ENCODE measurements at places on chromosomes 1 and 21. TPM values are rescaled to one million over a fixed set of nuclear protein-coding genes. Genes with fewer than 3 reads are reported as not detected.

DNA sequence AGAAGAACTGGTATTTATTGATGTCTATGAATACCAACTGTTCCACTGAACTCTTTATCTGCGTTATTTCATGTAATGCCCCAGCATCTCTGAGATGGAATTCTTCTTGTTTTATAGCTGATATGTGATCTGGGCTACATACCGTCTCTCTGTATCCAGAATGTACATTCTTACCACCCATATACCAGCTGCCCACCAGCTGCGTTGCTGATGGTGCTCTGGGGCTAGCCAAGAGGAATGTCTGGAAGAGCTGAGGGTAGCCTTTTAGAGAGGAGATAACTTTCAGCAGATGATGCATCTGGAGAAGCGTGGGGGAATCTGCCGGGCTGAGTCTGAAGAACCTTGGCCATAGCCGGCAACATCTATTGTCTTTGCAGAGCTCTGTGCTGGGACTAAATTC, 137.5 kb downstream of the RYR2 start:
- H3K4me3 ChIP-seq, result no peak overlapping the region
- no peaks in the 10 kb centered on the region for H3K36me3 ChIP-seq
- H3K4me1 ChIP-seq, result peaks cover 12% of the 10 kb centered on the region
- H3K27me3 ChIP-seq, result no peaks in the 10 kb centered on the region
- H3K27ac ChIP-seq, result no peak overlapping the region

DNA sequence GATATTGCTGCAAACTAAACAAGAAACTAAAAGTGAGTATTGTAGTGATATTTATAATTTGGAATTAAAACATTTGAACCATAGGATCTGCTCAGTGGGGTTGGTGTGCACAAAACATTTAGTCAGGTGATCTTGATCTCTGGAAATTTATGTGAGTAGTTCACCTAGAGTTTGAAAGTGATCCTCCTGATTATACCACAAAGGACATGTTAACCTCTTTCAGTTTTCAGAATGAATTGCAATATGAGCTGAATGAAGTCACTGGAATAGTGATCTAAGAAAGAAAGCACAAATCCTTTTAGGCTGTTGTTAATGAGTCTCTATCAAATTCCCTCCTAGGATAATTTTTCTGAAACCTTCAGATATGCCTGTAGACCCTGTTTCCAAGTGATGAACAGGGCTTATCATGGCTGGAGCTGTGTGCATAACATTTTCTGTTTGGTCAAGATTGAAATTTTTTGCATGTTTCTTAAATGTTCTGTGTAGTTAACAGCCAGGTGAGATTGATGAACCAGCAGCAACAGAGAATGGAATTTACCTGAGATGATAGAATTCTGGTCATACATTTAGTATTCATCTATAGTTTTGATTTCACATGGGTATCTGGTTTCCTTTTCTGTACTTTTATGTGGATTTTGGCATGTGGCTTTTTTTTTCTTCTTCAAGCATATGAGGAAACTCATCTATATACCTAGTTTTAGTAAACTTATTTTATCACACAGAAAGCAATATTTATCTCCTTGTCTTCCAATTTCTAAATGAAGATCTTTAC, 25.5 kb downstream of the CDC14A start:
- no peaks in the 10 kb centered on the region for H3K27me3 ChIP-seq
- no peak for DNase-seq
- no peaks in the 10 kb centered on the region for H3K4me1 ChIP-seq

KAZN gene
- 18.8 TPM for total RNA-seq

GRCh38 chr1:218480137-218480536, 135.0 kb downstream of the TGFB2 start:
- no peak overlapping the region for H3K27ac ChIP-seq
- no peaks in the 10 kb centered on the region for H3K4me1 ChIP-seq
- H3K4me3 ChIP-seq, result no peak overlapping the region
- peak; percentile 79 for DNase-seq

OR2T2 gene
- not detected for total RNA-seq

DNA sequence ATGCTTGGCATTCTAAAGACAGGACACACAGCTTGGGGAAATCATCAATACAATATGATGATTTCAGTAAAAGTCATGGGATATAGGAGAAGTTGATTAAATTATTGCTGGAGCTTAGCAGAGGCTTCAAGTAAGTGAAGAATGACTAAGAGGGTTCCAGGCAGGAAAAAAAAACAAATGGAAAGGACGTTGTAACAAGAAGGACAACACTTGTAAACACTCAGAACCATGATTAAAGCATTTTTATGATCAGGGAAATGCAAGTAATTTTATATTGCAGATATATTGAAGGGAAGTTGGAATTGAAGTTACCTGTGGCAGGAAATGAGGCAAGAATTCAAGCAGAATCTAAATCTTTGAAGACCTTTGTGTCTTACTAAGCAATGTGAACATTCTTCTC, 602.7 kb upstream of the NEGR1 start:
- H3K4me1 ChIP-seq, result peaks cover 8% of the 10 kb centered on the region
- no peak for DNase-seq
- H3K27me3 ChIP-seq, result no peaks in the 10 kb centered on the region
- H3K27ac ChIP-seq, result no peak overlapping the region
- H3K4me3 ChIP-seq, result no peak overlapping the region

IL22RA1 gene
- total RNA-seq, result 0.17 TPM

DNA sequence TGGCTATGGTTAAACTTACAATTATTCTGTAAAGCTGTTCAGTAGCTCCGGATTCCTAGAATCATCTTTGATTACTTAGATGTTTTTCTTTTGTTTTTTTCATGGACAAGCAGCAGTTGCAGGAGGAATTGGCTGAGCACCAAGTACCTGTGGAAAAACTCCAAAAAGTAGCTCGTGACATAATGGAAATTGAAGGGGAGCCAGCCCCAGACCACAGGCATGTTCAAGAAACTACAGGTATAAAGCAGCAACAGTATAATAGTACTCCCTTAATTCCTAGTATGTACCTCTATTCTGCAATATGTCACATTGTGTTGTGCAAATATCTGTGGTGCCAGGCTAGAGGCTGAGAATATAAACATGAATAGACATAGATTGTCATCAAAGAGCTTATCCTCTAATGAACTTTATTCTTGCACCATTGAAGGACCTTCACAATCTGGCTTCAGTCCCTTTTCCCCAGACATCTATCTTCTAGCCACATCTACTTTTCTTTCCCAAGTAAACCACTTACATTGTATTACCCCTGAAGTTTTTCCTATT, 132.3 kb upstream of the BMP8A start:
- H3K27ac ChIP-seq, result no peak overlapping the region
- no peaks in the 10 kb centered on the region for H3K4me1 ChIP-seq
- peaks cover 73% of the 10 kb centered on the region for H3K36me3 ChIP-seq
- no peak overlapping the region for H3K4me3 ChIP-seq
- H3K27me3 ChIP-seq, result no peaks in the 10 kb centered on the region
- no peak for DNase-seq

WNT9A gene
- 8.6 TPM for total RNA-seq

DCAF6 gene
- 35.7 TPM for total RNA-seq

- no peak for DNase-seq
- no peaks in the 10 kb centered on the region for H3K27me3 ChIP-seq
- H3K4me1 ChIP-seq, result no peaks in the 10 kb centered on the region
- H3K36me3 ChIP-seq, result no peaks in the 10 kb centered on the region
- H3K4me3 ChIP-seq, result no peak overlapping the region
Measured at GRCh38 chr1:6096243-6097116, 50.8 kb downstream of the KCNAB2 start.

GRCh38 chr1:115677565-115677964, 35.8 kb downstream of the VANGL1 start:
- peaks cover under 1% of the 10 kb centered on the region for H3K36me3 ChIP-seq
- H3K4me3 ChIP-seq, result no peak overlapping the region
- DNase-seq, result peak; percentile 5

KDF1 gene
- total RNA-seq, result 9.3 TPM

DNA sequence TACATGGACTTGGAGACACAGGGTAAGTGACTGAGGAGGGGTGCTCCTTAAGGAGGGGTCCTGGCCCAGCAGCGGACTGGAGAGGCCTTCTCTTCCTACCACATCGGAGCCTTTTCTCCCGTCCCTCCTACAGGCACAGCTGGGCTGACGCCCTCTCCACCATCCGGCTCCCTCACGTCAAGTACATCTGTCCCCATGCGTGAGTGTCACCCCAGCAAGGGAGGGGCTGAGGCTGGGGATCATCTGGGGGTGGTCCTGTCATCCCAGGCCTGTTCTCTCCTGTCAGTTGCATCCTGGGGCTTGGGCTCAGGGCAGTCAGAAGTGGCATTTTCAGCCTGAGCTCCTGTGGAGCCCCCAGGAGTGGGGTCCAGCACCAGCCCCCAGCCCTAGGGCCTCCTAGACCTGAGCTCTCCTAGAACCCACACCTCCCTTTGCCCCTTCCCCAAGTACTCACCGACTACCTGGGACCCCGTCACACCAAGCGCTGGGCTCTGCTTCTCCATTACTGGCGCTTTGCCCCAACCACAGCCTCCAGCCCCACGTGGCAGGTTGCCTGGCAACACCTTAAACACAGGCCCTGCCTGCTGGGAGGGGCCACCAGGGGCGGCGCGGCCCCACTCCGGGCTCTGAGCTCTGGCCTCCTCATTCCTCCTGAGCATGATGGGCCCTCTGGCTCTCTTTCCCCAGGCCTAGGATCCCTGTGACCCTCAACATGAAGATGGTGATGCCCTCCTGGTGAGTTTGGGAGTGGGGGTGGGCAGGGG, 2.3 kb downstream of the LYPLA2 start:
- peak; percentile 38 for DNase-seq
- H3K4me3 ChIP-seq, result no peak overlapping the region
- H3K27ac ChIP-seq, result no peak overlapping the region
- peaks cover 31% of the 10 kb centered on the region for H3K4me1 ChIP-seq
- H3K36me3 ChIP-seq, result peaks cover 9% of the 10 kb centered on the region

DNA sequence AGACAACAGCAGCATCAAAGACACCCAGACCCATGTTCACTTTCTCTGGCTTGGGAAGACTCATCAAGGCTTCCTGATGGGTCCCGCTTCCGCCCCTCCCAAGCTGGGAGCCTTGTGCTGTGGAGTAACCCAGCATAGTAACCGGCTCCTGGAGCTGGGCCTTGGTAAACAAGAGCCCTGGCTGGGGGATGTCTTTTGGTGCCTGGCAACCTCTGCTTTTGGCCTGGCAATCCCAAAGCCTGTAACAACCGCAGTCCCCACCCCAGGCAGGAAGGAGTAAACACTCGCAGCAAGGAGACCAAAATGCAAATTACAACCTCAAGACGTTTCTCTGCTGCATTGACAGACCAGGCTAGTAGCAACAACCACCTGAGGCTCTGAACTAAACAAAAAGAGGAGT, 16.9 kb upstream of the THRAP3 start:
- no peaks in the 10 kb centered on the region for H3K27me3 ChIP-seq
- no peak overlapping the region for H3K4me3 ChIP-seq
- DNase-seq, result peak; percentile 39
- peaks cover 5% of the 10 kb centered on the region for H3K4me1 ChIP-seq

GRCh38 chr1:155003766-155004351, 1.3 kb downstream of the ZBTB7B start:
- H3K4me1 ChIP-seq, result peaks cover 7% of the 10 kb centered on the region
- no peaks in the 10 kb centered on the region for H3K36me3 ChIP-seq
- peak; percentile 71 for DNase-seq
- peak overlapping the region; percentile 97 for H3K27ac ChIP-seq
- peak overlapping the region; percentile 92 for H3K4me3 ChIP-seq

SNRPE gene
- 43.4 TPM for total RNA-seq

- H3K4me3 ChIP-seq, result no peak overlapping the region
- H3K27me3 ChIP-seq, result no peaks in the 10 kb centered on the region
- DNase-seq, result no peak
- no peaks in the 10 kb centered on the region for H3K36me3 ChIP-seq
- no peaks in the 10 kb centered on the region for H3K4me1 ChIP-seq
Measured at GRCh38 chr1:106924360-106924759, 132.1 kb upstream of the PRMT6 start.

DNA sequence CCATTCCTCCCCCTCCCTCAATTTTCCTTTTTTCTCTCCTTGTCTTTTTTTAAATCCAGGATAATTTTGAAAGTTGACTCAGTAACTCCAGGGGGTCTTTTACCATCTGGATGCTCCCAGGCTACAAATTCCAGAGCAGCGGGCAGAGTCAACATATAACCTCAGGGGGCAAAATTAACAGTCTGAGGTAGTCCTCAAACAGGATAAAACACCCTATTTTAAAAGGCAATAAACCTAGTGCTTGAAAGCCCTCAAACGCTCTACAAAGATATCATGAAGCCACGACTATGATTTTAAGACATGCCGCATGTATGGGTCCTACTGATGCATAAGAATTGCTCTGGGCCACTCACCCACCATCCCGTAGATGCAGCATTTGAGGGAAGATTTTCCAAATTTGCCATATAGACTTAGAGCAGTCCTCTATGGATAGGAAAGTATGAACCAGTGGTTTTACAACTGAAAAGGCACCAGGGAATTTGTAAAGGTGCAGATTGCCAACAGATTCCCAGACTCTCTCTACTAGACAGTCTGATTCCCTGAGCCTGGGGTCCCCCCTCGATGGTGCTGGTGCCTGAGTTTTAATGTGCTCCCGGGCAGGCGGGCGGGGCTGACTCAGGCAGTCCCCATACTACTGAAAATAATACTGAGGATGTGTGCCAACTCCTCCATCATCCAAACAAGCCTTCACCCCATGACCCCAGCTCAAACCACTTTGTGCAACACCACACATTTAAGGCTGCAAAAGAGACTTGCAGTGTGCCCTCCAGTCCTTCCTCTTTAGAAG, 37.2 kb downstream of the PTPN14 start:
- no peak overlapping the region for H3K4me3 ChIP-seq
- H3K4me1 ChIP-seq, result peaks cover 9% of the 10 kb centered on the region
- no peak overlapping the region for H3K27ac ChIP-seq
- DNase-seq, result no peak
- H3K36me3 ChIP-seq, result no peaks in the 10 kb centered on the region

- H3K27ac ChIP-seq, result no peak overlapping the region
- no peak overlapping the region for H3K4me3 ChIP-seq
- H3K36me3 ChIP-seq, result no peaks in the 10 kb centered on the region
- H3K4me1 ChIP-seq, result no peaks in the 10 kb centered on the region
Measured at GRCh38 chr1:3007298-3008147, 13.7 kb upstream of the ACTRT2 start.

GRCh38 chr1:23419180-23419579, 5.4 kb downstream of the TCEA3 start:
- peaks cover 2% of the 10 kb centered on the region for H3K36me3 ChIP-seq
- H3K4me1 ChIP-seq, result peaks cover 16% of the 10 kb centered on the region
- no peaks in the 10 kb centered on the region for H3K27me3 ChIP-seq

C1orf94 gene
- not detected for total RNA-seq
